ENCODE measurements at places on chromosomes 13 and 19.

- DNase-seq, result no peak
These were observed 5.4 kb downstream of the CCDC61 start for GRCh38 chr19:46000491-46001246.

DNA sequence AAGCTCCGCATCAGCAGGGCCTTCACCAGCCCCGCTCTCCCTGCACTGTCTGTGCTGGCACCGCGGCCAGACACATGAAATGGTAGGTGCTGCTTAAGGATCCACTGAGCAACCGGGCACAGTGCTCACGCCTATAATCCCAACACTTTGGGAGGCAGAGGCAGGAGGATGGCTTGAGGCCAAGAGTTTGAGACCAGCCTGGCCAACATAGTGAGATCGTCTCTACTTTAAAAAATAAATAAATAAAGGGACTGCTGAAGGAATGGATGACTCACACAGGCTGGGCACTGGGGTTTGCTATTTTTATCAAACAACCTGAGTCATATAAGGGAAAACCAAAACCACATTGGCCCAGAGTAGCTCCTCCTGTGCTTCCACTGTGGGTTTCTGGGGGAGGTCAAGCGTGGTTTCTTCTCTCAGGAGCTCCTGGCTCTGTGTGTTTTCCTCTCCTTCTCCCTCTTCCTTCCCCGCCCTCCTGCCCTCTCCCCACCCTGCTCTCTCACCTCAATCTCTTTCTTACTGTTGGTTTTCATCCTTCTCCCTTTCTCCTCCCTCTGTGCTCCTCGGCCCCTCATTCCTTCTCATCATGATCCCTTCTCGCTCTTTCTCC, 21.3 kb downstream of the VRK3 start:
- peak; percentile 78 for DNase-seq

GRCh38 chr19:8148088-8148409, 1.3 kb downstream of the FBN3 start:
- no peak for DNase-seq

- DNase-seq, result no peak
These were observed 11.5 kb upstream of the ILF3 start for GRCh38 chr19:10642473-10643171.

GRCh38 chr13:85812282-85812681, 13.1 kb upstream of the SLITRK6 start:
- DNase-seq, result no peak

DNA sequence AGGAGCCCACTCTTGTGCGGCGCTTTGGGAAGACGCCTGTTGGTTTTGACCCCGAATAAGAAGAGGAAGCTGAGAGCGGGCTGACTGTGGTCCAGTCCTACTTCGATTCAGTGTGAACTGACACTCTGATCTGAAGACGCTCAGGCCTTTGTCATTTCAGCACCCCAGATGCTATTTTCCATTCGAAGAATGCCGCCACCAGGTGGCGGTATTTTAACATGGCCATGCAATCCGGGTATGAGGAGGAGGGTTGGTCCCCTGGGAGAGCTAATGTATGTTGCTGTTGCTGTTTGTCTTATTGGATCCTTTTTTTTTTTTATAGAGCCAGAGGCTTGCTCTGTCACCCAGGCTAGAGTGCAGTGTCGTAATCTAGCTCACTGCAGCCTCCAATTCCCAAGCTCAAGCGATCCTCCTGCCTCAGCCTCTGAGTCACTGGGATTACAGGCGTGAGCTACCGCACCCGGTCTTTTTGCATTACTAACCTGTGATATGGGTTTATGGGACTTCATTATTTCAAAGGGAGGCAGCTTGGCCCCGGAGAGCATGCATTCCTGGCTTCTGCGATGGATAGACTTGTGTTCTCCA, 803 bp upstream of the TIMM44 start:
- peak; percentile 93 for DNase-seq

- no peak for DNase-seq
These were observed 322.7 kb downstream of the FOXO1 start for GRCh38 chr13:40343550-40344269.

DNA sequence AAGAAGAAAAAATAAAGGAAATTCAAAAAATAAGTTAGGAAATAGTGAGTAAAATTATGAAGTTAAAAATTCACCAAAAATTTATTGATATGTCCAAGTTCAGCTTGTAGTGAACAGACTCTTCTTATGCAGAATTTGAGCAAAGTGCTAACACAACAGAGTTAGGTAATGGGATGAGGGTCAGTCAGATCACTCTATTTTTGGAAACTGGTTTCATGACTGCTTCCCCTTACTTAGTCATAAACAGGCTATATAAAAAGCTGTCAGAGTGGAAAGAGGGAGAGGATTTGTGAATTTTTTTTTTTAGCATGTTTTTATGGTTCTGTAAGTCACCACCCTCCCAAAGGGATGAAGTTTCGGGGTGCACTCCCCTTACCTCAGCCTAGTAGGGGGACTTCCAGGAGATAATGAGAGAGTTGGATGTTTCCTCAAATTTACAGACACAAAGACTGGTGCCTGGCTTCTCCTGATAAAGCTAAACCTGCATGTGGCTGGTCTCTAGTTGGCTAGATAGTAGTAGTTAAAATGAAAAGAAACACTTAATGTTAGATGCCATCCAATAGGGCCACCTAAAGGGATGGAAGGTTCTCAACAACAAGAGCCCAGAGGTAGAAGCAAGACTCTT, 4.5 kb downstream of the CPB2 start:
- peak; percentile 73 for DNase-seq

DNA sequence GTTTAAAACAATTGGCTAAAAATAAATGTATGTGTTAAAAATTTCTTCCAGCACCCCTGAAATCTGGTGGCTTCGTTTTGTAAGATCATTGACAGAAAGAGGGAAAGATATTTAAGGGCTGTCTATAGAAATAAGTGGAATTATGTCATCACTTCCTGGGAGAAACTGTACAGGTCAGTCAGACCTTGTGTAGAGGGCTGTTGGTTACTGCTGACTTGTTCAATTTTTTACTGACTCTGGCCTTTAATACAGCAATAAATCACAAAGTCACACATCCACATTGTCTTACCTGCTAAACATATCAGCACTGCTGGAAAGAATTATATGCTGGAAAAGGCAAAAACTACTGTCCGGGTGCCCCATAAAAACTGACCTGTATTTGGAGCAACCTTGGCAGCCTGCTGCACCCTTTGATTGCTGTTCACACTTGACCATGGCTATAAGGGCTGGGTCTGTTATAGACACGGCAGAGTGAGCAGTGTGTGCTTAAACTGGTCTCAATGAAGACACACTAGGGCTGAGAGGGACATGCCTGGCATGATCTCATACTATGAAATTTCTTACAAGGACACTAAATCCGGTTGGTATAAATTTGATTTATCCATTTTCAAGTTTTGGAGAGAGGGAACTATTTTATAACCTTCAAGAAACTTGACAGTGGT, 162.1 kb downstream of the NHLRC3 start:
- no peak for DNase-seq

- DNase-seq, result no peak
These were observed 228.6 kb downstream of the LMO7 start for GRCh38 chr13:75864718-75865117.

DNA sequence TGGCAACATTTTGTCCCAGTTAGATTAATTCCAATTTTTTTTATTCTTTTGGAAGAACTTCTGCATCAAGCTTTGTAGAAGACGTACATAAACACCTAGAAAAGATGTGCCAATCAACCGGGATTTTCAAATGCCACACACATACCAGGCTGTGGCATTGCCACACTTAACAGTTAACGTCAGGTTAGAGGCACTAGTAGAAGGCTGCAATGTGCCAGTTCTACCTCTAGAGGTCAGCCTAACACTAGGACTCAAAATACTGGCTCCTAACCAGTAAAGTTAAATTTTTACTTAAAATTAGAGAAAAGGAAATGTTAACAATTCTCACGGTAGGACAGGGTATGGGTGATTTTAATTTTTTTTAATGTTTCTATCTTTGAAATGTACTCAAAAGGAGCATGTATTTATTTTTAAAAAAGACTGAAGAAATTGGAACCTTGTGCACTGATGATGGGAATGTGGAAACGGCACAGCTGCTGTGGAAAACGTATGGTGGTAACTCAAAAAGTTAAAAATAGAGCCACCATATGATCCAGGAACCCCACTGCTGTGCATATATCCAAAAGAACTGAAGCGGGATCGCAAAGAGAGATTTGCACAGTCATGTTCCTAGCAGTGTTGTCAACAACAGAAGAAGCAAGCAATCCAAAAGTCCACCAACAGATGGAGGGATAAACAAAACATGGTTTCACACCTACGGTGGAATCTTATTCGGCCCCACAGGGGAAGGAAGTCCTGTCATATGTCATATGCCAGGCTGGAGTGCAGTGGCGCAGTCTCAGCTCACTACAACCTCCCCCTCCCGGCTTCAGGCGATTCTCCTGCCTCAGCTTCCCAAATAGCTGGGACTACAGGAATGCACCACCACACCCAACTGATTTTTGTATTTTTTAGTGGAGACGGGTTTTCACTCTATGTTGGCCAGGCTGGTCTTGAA, 30.3 kb downstream of the CRYL1 start:
- DNase-seq, result peak; percentile 83

- DNase-seq, result no peak
These were observed 21.2 kb downstream of the ZNF787 start for GRCh38 chr19:56099638-56100539.

GRCh38 chr19:56525214-56525860, 13.4 kb upstream of the ZFP28 start:
- no peak for DNase-seq

DNA sequence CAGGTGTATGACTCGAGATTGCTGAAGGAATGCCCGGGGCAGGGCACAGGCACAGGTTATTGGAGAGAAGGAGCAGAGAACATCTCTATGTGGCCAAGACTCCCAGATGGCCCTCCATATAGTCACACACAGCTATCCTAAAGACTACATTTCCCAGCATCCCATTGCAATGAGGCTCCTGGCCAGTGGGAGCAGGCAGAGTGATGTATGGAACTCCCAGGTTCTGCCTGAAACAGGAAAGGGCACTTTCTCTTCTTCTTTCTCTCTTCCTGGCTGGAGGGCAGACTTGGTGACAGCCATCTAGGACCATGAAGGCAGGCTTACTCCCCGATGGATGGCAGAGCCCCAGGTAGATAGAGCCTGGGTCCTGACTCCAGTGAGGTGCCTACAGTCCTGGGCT, 13.5 kb downstream of the PPP1R13L start:
- peak; percentile 41 for DNase-seq

GRCh38 chr13:45368005-45368404, 27.0 kb upstream of the TPT1 start:
- DNase-seq, result no peak
